Germinal center (tissue), 1 donor: ENCODE measurements at places on chromosomes 4 and X.

- DNase-seq = no peak
These were observed 8.8 kb downstream of the ENPEP start for GRCh38 chr4:110484767-110485166.

DNA sequence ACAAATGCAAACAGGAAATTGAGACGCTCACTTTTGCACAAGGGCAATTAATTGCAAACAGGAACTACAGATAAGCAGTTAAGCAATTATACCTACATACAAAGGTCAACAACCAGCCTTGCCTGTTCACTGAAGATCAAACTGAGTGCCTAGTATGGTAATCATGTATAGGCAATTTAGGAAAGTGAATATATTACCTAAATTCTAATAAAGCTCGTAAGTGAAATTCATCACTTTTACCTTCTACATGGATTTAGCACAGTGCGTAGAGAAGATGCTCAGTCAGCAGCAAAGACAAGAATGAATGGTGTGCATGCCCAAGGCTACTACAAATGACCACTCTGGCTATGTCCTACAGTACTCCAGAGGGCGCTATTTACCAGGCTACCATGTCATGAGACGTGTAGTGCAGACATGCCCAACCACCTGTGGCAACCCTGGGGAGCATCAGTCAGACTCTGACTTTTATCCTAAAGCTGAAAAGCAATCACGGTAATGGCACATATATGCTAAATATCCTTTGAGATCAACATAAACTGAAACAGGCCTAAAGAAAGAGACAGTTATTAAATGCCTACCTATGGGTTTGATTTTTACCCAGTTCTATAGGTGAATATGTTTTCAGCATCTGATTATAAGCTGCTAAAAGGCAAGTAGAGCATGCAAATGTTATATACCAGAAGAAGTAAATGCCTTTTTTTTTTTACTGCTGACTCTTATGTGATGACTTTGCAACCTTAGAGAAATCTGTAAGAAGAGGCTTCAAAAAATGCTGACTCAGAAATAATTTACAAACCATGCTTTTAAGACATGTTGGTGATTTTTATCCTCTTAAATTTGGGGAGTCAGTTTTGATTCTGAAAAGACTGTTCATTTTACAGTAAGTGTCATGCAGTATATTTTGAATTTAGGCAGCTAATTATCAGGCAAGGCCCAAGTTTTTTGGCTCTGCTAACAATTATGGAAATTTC, 178.0 kb downstream of the PPP3CA start:
- peak; percentile 51 for DNase-seq

DNA sequence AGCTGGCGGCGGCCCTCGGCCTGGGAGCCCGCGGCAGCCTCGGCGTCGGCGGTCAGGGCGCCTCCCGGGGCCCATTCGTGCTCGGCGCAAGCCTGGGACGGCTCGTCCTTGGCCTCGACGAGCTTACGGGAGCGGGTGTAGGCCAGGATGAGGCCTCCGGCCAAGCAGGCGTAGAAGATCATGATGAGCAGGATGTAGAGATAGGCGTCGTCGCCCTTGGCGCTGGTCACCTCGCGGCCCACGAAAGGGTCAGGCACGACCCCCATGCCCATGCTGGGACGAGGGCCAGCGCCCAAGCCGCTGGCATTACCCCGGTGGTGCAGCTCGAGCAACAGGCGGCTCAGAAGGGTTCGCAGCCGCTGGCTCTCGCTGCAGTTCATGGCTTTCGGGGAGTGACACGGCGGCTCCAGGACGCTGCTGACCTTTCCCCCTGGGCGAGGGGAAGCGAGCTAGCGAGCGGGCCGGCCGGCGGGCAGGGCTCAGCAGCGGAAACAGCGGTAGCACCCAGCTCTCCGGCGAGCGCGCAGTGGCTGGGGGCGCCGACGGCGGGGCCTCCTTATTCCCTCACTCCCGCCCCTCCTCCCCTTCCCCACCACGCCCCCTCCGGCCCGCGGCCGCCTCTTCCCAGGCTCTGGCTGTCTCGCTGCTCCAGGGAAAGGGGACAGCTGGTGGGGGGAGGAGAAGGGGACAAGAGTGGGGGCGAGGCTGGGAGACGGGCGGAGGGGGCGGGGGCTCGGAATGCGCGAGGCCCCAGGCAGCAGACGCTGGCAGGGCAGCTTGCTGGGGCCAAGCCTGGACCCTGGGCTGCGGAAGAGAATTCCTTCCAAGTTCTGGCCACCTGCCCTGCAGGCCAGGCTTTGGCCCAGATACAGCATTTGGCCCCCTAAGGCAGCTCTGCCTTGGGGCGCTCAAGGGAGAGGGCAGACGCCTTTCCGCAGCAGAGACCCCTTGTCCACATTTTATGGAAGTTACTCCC, at the start of gene KCNE5:
Gene KCNE5 (minus strand): TSS at position 532 of the 976 bp plus-strand sequence. CDS start 152 bp downstream, at position 380.
- DNase-seq = no peak

GRCh38 chr4:146927695-146928094, 18.0 kb downstream of the TTC29 start:
- no peak for DNase-seq

GRCh38 chr4:83618431-83618830, 82.5 kb downstream of the GPAT3 start:
- DNase-seq = no peak
